ENCODE measurements at places on chromosomes 5 and 9. TPM values are rescaled to one million over a fixed set of nuclear protein-coding genes. Genes with fewer than 3 reads are reported as not detected.
A peak's percentile ranks its signal among the peaks of the same experiment; 100 is the strongest.

The IL31RA gene
- not detected for total RNA-seq

The WDR38 gene
- not detected for total RNA-seq

The PCDHB3 gene
- total RNA-seq, result not detected

The GPR151 gene
- total RNA-seq, result not detected

The SLC6A18 gene
- not detected for total RNA-seq

The PITX1 gene
- total RNA-seq, result not detected

- H3K36me3 ChIP-seq, result no peaks in the 10 kb centered on the region
- DNase-seq, result no peak
- no peak overlapping the region for H3K4me3 ChIP-seq
- H3K4me1 ChIP-seq, result no peaks in the 10 kb centered on the region
These were observed 304.4 kb upstream of the KIF2A start for GRCh38 chr5:62001640-62002039.

- H3K4me3 ChIP-seq, result no peak overlapping the region
- peaks cover 4% of the 10 kb centered on the region for H3K36me3 ChIP-seq
- H3K27ac ChIP-seq, result no peak overlapping the region
- peaks cover 88% of the 10 kb centered on the region for H3K4me1 ChIP-seq
These were observed 13.0 kb downstream of the NEK6 start for GRCh38 chr9:124270504-124271335.

- no peaks in the 10 kb centered on the region for H3K36me3 ChIP-seq
- H3K4me3 ChIP-seq, result no peak overlapping the region
- no peaks in the 10 kb centered on the region for H3K4me1 ChIP-seq
- H3K27ac ChIP-seq, result no peak overlapping the region
- no peaks in the 10 kb centered on the region for H3K27me3 ChIP-seq
These were observed 99.1 kb downstream of the MACIR start for GRCh38 chr5:103357636-103358035.

- no peak overlapping the region for H3K27ac ChIP-seq
- no peak for DNase-seq
- no peak overlapping the region for H3K4me3 ChIP-seq
- H3K27me3 ChIP-seq, result no peaks in the 10 kb centered on the region
- H3K4me1 ChIP-seq, result peaks cover 11% of the 10 kb centered on the region
These were observed 41.9 kb upstream of the RNF38 start for GRCh38 chr9:36441966-36442365.

DNA sequence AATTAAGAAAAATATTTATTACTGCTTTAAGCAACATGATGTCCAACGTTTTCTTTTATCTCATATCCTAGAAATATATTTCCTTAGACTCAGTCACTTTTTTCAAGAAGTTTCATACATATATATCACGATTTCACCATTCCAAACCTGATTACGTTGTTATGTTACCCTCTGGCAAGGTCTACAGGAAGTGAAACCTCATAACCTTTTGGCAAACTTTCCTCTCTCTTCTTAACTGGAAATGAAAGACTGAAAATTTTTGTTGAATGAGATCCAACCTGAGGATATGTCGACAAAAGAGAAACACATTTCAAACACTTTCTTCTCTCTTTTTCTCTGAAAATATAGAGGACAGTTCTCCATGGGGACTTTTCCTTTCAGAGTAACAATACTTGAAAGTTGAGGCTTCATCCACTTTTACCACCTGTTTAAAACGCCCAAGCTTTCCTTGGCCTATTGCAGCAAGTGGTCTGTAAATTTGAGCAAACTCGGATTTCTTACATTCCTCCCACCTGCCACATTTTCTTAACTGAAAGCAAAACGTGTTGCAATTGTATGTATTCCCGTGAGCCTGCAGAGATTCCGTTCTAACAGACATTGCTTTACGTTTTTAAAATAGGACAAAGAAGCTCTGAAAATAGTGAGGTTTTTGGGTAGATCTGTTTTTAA, 298.1 kb downstream of the CETN3 start:
- no peak for DNase-seq
- H3K4me3 ChIP-seq, result no peak overlapping the region
- H3K27ac ChIP-seq, result no peak overlapping the region
- H3K4me1 ChIP-seq, result no peaks in the 10 kb centered on the region
- no peaks in the 10 kb centered on the region for H3K36me3 ChIP-seq
- H3K27me3 ChIP-seq, result no peaks in the 10 kb centered on the region

GRCh38 chr9:127912882-127913281, 4.0 kb downstream of the ST6GALNAC4 start:
- peaks cover 44% of the 10 kb centered on the region for H3K4me1 ChIP-seq
- H3K36me3 ChIP-seq, result peaks cover 36% of the 10 kb centered on the region
- DNase-seq, result no peak

- H3K4me3 ChIP-seq, result no peak overlapping the region
- no peak for DNase-seq
- no peaks in the 10 kb centered on the region for H3K27me3 ChIP-seq
- H3K27ac ChIP-seq, result no peak overlapping the region
- no peaks in the 10 kb centered on the region for H3K36me3 ChIP-seq
These were observed 92.4 kb downstream of the PRDM6 start for GRCh38 chr5:123181394-123181801.

- H3K4me3 ChIP-seq, result no peak overlapping the region
- no peaks in the 10 kb centered on the region for H3K4me1 ChIP-seq
- H3K27ac ChIP-seq, result no peak overlapping the region
These were observed 191.5 kb upstream of the GNA14 start for GRCh38 chr9:77839459-77840140.

GRCh38 chr9:131668439-131669268, 71.2 kb downstream of the RAPGEF1 start:
- peaks cover 84% of the 10 kb centered on the region for H3K4me1 ChIP-seq
- peak overlapping the region; percentile 92 for H3K27ac ChIP-seq
- DNase-seq, result peak; percentile 85
- no peak overlapping the region for H3K4me3 ChIP-seq
- H3K36me3 ChIP-seq, result no peaks in the 10 kb centered on the region

DNA sequence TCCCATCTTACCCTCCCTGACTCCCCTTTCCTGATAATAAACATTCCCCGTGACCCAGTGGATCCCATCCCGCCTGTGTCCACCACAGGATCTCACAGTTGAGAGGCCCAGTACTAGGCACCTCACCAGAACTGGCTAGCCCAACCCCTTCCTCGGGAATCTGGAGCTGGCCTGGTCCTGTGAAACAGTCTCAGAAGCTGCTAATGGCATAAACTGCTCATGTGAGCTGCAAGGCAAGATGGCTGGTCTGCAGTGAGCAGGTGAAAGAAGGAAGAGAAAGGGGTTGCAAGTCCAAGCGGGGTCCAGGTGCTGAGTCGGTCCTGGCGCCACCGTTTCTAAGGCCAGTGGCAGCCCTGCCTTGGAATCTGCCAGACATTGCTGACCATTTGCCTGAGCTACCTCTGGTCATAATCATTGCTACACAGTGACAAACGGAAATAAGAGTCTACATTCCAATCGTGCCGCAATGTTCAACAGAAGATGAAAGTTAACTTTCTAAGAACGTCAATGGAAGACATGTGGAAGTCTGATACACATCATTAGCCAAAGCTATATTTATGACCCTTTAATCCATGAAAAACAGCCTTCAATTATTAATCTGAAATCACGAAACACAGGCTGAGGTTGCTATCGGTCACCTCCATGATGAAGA, 33.7 kb downstream of the DNAH5 start:
- H3K4me1 ChIP-seq, result no peaks in the 10 kb centered on the region
- no peaks in the 10 kb centered on the region for H3K27me3 ChIP-seq
- H3K36me3 ChIP-seq, result no peaks in the 10 kb centered on the region
- no peak for DNase-seq

DNA sequence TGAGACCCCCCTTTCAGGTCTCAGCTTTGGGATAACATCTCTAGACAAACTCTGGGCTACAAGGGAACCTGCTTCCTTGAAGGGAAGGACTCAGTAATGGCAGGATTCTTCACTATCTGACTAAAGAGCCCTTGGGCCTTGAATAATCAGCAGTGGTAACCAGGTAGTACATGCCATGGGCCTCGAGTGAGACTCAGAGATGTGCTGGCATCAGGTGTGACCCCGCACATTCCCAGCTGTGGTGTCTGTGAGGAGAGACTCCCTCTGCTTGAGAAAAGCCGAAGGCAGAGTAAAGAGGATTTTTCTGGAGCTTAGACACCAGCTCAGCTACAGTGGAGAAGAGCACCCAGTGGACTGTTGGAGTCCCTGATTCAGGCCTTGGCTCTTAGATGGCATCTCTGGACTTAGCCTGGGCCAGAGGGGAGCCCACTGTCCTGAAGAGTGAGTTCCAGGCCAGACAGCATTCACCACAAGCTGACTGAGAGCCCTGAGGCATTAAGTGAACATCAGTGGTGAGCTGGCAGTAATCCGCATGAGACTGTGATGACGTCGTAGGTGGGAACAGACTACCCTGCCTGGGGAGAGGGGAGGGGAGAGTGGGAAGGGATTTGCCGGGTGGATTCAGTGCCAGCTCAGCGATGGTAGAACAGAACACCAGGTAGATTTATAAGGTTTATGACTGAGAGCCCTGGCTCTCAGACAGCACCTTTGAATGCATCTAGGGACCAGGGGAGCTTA, 5.3 kb upstream of the ZNF782 start:
- DNase-seq, result no peak
- no peaks in the 10 kb centered on the region for H3K27me3 ChIP-seq
- H3K27ac ChIP-seq, result no peak overlapping the region
- H3K36me3 ChIP-seq, result peaks cover 2% of the 10 kb centered on the region

DNA sequence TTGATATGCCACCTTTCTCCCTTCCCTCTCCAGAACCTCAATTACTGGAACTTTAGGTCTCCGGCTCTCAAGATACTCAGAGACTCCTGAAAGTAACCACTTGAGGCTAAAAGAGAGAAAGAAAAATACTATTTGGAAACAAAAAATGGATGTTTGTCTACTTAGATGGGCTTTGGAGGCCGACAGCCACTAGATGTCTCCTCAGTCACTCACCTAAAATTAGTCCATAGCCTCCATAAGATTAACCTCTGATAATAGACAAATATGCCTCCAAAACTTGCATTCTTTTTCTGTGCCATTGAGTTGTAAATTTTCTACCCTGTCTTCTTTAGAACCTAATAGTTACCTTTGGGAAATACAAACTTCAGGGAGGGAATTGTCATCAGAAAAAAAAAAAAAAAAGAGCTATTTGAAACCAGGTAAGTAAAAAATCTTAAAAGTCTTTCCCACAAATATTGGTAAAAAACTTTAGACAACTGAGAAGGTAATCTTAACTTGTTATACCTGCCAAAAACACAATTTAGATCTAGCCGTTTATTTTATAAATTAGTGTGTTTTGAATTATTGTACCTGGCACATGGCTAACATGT, 11.2 kb upstream of the PCDH1 start:
- H3K27ac ChIP-seq, result no peak overlapping the region
- H3K36me3 ChIP-seq, result no peaks in the 10 kb centered on the region
- no peak for DNase-seq
